ENCODE measurements at places on chromosomes 4 and X.

GRCh38 chr4:145396581-145396980, 85.1 kb upstream of the SMAD1 start:
- no peak for DNase-seq

- no peak for DNase-seq
These were observed 109.5 kb upstream of the CBR4 start for GRCh38 chr4:169119536-169119935.

- DNase-seq: no peak
These were observed 21.8 kb downstream of the SH3TC1 start for GRCh38 chr4:8220661-8221450.

- DNase-seq: peak; percentile 12
These were observed 58.1 kb upstream of the HOPX start for GRCh38 chr4:56739066-56739777.

GRCh38 chr4:80311130-80311529, 24.4 kb upstream of the CFAP299 start:
- peak; percentile 59 for DNase-seq

DNA sequence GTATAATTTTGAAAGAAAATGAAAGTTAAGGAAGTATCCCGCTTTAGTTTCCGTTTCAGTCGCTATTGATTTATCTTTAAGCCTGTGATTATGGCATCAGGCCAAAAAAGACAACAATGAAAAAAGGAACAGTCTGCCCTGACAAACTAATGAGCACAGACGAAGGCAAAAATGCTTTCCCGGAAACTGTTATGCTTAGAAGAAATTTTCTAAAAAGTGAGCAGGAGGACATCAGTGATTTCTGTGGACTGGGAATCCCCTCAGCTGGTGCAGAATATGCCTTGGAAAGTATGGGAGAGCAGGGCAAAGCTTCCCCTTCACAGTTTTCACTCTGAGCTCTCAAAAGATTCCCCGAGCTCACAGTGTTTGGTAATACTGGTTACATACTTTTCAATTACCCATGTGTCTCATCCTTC, 5.1 kb upstream of the CXCL10 start:
- peak; percentile 32 for DNase-seq

DNA sequence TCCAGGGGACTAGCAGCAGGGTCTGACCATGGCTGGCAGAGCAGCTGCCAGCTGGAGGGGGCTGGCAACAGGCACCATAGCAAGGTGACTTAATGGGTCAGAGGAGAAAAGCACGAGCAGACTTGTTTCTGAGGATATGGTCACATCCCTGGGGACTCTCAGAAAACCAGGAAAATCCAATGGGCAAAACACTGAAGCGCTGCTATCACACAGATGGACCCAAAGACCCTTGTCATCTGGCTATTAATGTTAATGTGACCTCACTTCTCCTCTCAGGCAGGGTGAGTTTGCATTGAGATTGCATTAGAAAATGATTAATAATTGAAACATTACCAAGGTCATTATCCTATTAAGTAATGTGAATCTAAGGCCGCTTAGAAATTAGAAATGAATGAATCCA, 293.7 kb upstream of the GALNT7 start:
- DNase-seq: no peak

DNA sequence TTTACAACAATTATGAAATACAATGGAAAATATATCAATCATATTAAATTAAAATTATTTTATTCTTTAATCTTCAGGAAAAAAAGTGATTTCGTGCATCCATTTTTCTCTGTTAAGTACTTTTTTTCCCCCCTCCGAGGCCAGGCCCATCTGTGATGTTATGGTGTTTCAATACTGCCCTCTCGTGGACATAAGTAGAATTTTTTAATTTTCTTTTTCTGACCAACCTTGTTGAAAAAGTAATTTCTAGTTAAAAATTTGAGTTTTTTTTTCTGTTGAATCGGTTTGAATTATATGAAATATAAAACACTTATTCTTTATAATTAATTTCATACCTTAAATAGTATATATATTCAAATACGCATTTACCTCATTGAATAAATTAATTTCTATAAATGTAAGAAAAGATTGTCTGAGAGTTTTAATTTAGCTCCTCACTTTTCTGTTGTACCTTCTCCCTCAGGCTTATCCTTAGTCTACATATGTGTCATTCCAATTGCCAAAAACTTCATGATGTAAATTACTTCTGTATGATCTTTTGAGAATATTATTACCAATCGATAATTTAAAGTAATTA, 175.8 kb upstream of the TECRL start:
- peak; percentile 54 for DNase-seq

DNA sequence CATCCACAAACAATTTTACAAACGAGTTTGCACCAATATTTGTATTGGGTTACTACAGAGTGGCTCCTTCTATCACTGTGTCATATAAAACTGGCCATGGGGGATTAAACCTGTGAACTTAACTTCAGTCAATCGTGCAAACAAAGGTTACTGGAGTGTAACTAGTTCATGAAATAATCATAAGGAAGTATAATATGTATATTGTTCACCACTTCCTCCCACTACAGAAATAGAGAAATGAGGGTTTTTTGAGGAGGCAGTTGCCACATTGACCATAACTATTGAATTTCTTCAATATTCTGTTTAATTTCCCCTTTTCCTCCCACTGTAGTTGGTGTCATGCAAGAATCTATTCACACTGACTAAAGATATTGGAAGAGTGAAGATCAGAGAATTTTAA, at the start of gene GPR82:
GPR82 (plus strand) TSS at position 356 of the 400 bp plus-strand sequence. CDS start 2,846 bp downstream, outside the sequence.
- no peak for DNase-seq

- no peak for DNase-seq
These were observed 687 bp upstream of the GRIA2 start for GRCh38 chr4:157219711-157220370.

GRCh38 chrX:150926304-150926703, 27.8 kb upstream of the CD99L2 start:
- no peak for DNase-seq

- no peak for DNase-seq
These were observed 16.8 kb upstream of the NAT8L start for GRCh38 chr4:2042204-2042946.

DNA sequence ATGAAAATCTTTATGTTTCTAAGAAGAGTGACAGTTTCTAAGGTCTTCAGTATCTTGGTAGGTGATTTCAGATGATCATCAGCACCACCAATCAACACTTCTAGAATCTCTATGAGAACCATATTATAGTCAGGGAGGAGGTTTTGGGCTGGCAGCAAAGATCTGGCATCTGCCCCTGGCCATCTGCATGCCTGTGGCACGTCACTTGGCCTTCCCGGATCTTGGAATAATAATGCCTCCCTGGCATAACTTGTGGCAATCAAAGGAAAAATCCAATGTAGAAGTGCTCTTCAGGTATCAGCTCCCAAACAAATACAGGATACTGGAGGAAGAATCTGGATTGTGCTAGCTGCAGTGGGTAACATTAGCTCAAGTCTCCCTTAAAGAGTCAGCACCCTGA, 57.3 kb downstream of the RASL11B start:
- DNase-seq: no peak

GRCh38 chr4:189787216-189788031, 153.2 kb upstream of the FRG1 start:
- no peak for DNase-seq

GRCh38 chr4:20506827-20507226, 193.4 kb upstream of the PACRGL start:
- DNase-seq: peak; percentile 92

DNA sequence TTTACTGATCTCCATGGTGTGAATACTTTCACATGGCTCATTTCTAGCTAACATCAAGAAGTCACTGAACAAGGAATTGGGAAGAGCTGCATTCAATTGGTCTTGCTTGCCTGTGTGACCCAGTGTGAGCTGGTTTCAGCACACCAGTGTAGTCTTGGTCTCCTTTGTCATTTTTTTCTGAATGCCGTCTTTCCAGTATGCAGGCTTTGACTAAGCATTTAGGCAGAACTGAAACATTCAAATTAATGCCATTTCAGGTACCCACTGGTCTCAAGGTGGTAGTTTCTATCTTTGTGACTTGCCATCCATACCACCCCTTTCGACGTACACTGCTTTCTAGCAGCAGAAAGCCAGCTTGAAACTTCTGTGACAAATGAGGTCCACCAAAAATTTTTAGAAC, 550.5 kb upstream of the BOD1L1 start:
- DNase-seq: no peak

- no peak for DNase-seq
These were observed 91.9 kb downstream of the GPC4 start for GRCh38 chrX:133323431-133323830.

- DNase-seq: no peak
These were observed 4.5 kb downstream of the CHRDL1 start for GRCh38 chrX:110791071-110791470.

DNA sequence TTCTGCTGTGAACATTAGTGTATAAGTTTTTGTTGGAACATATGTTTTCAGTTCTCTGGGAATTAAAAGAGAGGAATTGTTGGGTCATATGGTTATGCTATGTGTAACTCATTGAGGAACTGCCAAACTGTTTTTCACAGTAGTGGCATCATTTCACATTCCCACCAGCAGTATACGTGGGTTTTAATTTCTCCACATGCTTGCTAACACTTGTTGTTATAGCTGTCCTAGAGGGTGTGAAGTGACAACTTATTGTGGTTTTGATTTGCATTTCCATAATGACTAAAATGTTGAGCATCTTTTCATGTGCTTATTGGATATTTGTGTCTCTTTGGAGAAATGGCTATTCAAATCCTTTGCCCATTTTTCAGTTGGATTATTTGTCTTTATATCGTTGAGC, 13.7 kb downstream of the APELA start:
- no peak for DNase-seq

DNA sequence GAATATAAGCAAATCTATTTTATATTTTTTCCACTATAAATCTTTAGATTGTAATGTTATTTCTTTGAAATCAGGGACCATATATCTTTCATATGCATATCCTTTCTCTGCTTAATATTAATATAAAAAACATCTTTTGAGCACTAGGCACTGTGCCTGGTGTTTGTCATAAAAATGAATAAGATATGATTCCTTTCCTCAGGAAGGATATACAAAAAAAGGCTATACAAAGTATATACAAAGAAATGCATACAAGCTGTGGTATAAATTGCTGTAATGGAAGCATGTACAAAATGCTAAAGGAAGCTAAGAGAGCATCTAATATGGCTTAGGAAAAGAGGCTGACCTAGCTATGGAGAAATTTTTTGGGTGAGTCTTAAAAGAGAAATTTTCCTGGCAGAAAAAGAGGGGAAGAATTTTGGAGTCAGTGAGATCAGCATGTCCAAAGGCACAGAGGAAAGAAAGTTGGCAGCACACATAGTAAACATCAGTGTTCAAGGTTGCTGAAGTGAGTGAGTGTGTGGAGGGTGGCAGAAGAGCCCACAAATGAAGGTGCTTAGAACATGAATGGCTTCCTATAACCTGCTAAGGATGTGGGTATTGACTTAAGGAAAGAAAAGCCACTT, 500.0 kb downstream of the SPRY1 start:
- DNase-seq: peak; percentile 67

- no peak for DNase-seq
These were observed 500.1 kb downstream of the PCDH19 start for GRCh38 chrX:99909946-99910345.

DNA sequence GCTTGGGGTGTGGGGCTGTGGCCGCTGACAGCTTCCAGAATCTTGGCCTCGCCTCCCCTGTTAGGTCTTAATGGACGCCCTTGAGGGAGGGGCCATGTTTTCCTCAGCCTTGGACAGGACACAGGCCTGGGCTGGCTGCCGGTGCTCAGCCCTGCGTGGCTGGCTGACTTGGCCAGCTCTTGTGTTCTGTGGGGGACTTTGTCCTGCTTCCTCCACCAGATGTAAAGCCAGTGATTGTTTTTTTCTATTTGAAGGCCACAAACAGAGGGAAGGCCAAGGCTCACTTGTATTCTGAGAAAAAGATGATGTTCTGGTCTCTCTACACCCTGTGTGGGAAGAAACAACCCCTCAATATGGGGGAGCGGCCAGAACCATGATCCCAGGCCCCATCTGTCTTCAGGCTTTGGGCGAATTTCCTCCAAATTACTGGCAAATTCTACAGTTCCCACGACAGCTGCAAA, 71.3 kb downstream of the HTRA3 start:
- DNase-seq: peak; percentile 40
